Stimulated activated naive CD8-positive, alpha-beta T cell treated with anti-CD3 and anti-CD28 coated beads, Interleukin-15, amount 100 ng/mL, for 72 hours (primary cell): ENCODE measurements at places on chromosomes 1 and 21.

GRCh38 chr1:163981500-163982030 is 577.4 kb upstream of the PBX1 start:
- DNase-seq = no peak

DNA sequence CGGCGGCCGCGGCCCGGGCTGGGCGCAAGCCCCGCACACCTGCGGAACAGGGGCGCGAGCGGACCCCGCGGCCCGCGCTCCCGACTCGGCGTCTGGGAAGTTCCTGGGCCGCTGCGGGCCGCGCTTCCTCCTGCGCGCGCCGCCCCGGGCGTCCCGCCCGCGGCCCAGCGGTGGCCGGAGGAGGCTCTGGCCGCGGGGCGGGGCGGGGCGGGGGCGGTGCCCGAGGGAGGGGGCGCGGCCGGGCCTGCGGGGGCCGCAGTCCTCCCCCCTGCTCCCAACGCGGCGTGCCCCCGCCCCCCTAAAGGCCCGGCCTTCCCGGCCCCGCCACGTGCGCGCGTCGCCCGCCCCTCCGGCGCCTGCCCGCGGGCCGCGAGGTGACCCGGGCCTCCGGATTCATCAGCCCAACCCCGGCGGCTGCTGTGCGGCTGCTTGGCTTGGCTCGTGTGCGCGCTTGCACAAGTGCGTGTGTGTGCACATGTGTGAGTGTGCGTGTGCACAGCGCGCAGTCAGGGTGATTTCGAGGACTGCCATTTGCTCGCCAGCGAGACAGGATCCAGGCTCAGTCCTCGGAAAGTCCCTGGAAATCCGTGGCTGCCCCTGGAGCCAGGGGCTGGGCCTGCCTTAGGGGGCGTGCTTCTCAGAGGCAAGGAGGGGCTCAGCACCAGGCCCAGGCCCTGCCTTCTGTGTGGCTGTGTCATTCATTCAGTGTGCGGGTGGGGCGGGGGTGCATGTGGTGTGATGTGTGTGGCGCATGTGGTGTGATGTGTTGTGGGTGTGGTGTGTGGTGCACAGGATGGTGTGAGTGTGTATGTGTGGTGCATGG is at the start of gene C2CD2:
TSS of gene C2CD2 (minus strand) at position 188 of the 823 bp plus-strand sequence. CDS start 370 bp downstream, outside the sequence.
- DNase-seq = peak; percentile 18

DNA sequence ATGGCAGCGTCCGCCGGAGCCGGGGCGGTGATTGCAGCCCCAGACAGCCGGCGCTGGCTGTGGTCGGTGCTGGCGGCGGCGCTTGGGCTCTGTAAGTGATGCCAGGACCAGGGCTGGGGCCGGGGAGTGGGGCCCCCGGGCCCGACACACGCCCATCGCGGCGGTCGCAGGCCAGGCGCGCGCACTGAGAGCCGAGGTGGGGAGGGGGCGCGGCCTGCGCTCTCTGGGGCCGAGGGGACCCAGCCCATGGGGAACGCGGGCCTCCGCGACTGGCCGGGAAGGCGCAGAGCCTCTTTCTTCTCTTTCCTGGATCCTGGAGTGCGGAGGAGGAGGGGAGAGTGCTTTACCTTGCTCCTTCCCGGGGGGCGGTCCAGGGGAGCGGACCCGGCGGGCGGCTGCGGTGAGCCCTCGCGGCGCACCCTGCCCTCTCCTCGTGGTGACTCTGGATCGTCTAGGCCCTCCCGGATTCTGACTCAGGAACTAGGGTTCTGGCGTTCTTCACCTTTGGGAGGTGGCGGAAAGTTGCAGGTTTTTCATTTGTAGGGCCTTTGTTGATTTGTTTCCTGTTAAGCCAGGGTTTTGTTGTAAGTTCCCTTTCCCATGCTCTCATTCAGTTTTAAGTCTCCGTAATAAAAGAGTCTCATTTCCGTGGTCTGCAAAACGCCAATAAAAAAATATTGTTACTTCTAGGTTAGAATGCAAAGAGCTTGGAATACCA is 529 bp downstream of the MPZL1 start:
- DNase-seq = no peak

DNA sequence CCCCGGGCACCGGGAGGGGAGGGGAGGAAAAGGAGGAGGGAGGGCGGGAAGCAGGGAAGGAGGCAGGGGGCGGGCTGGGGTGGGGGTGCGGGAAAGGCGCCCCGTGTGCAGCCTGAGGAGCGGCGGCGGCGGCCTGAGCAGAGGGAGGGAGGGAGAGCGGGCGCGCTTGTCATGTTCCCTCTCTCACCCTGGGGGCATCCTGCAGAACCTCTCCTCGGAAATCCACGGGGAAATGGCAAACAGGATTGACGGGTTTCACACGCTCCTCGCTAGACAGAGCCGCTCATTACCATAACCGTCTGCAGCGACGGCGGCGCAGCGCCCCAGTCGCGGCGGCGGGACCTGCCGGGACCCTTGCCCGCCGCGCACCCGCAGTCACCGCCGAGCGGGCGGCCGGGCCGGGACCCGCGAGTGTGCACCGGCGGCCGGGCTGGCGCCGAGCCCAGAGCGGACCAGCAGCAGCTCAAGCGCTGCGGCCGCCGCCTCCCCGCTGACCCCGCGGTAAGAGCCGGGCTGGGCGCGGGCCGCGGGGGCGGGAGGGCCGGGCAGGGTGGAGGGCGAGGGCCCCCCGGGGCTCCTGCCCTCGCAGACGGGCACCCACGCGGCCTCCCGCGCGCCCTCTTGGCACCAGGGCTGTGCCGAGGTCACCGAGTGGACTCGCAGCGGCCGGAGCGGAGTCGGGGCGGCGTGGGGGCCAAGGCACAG is at the start of gene SERTAD4:
TSS of gene SERTAD4 (plus strand) at position 286 of the 705 bp plus-strand sequence. CDS start 5,165 bp downstream, outside the sequence.
- no peak for DNase-seq

DNA sequence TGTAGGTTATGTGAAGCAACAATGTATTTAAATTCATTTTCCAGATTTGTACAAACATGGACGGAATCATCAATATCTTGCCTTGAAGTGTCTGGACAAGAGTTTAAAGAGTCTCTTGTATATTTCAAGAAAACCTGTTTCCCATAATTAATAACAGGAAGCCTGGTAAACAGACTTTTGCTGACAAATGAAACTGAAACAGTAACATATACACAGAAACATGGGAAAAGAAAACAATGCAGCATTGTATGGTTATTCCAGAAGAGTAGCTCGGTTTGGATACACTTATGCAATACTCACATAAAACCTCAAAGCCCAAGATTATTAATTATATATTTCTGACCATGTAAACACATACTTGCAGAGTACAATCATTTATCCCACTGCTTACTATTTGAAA is 265.5 kb downstream of the PTPRC start:
- DNase-seq = no peak

DNA sequence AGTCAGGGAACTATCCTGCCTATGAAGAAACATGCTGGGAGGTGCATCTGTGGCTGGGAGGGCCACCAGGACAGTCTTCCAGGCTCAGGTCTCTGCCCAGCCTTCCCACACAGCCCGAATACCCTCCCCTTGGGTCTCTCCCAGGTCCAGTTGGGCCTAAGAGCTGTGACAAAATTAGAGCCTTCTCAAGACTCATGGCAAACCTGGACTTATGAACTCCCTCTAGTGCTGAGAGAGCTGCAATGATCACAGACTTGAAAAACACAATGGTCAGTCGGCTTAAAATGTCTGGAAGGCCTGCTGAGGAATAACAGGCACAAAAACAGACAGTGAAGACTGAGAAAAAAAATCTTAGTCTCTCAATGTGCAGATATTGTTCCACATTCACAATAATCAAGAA is 325.1 kb downstream of the BRINP2 start:
- DNase-seq = no peak

DNA sequence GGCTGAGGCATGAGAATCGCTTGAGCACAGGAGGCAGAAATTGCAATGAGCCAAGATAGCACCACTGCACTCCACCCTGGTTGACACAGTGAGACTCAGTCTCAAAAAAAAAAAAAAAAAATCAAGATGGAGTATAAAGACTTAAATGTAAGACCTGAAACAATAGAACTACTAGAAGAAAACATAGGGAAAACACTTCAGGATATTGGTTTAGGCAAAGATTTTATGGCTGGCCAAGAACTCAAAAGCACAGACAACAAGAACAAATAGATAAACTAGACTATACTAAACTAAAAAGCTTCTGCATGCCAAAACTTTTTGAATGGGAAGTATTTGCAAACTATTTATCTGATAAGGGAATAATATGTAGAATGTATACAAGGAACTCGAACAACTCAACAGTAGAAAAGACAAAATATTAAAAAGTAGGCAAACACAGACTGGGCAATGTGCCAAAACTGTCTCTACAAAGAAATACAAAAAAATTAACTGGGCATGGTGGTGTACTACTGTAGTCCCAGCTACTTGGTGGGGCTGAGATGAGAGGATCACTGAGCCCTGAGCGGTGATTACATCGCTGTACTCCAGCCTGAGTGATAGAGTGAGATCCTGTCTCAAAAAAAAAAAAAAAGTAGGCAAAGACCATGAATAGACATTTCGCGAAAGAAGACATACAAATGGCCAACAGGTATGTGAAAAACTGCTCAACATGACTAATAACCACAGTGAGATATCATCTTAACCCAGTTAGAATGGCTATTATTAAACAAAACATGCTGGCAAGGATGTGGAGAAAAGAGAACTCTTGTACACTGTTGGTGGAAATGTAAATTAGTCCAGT is 25.3 kb downstream of the DTL start:
- DNase-seq = no peak

DNA sequence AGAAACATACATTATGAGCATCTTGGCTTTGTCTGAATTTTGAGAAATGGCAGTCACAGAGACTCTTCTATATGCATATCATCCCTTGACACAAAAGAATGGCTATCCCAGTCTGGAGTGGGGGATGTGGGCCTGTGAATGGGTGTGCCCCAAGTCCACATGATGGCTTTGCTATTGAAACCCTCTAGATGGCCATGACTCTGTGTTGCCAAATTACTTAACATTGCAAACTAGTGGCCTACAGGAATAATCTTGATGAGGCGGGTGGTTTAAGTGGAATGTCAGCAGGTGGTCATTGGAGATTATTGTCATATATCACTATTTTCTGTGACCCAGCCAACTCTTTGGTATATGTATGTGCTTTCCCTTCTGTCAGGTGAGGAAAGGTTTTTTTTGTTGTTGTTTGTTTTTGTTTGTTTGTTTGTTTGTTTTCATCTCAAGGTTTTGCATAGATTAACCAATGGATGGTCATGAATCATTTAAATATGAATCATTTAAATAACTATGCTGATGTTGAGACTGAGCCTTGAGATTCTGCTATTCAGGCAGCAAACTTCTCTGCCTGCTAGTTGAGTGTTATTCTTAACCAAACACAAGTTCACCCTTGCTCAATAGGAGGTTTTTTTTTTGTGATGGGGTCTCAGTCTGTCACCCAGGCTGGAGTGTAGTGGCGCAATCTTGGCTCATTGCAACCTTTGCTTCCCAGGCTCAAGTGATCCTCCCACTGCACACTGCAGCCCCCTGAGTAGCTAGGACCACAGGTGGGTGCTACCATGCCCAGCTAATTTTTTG is 103.0 kb downstream of the NOS1AP start:
- no peak for DNase-seq

DNA sequence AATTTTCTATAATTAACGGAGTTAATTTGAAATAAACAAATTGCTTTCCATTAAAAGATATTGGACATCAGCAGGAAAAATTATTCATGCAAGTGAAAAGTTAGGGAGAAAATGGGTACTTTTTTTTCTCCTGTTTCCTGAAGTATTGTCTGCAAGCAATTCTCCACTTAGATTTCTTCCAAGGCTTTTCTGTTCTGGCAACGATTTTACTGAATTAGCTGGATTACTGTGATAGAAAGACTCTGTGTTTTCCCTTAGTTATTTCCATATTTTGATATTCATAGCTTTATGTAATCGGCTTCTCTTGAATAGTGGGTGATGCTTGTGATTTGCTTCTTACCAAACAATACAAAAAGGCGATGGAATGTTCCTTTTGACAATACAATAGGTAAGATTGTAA is 1333.9 kb downstream of the AMY1C start:
- no peak for DNase-seq

GRCh38 chr1:114094363-114094634 is 59.4 kb downstream of the SYT6 start:
- DNase-seq = no peak

DNA sequence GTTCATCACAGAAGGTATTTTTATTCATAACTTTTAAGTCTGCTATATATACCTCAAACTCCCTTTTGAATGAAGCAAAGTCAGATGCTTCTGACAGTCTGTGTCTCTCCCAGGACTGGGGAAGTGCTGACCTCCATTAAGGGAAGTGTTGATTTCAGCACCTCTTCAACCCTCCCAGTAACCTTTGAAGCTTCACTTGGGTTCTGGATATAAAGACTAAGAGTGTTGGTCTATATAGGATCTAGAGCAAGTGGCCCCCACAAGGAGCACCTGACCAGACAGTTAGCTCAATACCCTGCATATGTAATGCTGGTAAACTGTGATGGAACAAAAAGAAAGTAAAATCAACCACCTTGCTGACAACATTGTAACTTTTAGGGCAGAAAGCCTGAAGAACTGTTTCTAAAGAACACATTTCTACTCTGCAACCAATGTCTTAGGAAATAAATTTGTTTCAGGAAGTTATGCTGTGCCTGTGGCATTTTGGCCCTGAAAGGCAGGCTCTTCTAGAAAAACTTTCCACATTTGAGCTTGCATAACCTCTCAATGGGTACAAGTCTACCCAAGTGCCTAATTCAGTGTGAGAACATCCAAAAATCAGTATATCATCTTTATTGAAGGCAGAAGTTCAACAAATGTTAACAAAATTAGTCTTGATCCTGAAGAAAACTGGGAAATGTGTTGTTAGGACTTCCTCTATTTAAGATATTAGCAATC is 865 bp upstream of the PTPN22 start:
- DNase-seq = no peak

DNA sequence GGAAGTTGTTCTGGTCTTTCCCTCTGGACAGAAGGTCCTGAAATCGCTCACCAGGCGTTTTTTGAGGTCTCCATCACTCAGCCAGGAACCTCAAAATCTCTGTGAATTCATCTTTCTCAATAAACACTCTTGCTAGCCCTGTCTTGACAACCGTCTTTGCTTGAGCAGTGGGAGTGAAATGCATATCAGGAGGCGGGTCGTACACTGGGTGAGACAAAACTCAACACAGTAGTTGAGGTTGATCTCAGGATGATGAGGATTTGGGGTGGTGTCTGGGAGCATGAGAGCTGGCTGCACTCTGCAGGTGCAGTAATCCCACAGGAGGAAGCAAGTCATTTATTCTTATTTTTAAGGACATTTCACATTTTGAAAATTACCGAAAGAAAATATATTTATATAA is 1.9 kb downstream of the GPR25 start:
- DNase-seq = no peak

DNA sequence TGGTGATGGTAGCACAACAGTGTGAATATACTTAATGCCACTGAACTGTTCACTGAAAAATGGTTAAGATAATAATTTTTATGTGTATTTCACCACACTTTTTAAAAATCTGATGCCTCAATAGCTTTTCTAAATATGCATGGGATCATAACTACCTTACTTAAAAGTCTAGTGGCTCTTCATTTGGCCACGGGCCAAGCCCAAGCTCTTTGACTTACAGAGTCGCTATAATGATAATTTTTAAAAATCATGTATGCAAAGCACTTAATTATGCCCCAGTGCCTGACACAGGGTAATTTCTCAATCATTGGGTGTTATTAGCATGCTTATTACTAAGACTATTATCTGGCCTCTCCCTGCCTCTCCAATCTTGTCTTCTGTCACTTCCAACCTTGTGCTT is 7.6 kb upstream of the CNN3 start:
- no peak for DNase-seq

GRCh38 chr1:93244298-93245069 is 64.0 kb downstream of the CCDC18 start:
- DNase-seq = no peak
